Activated gamma-delta T cell treated with anti-CD3 and anti-CD28 coated beads, Interleukin-2, amount 50 U/mL, for 16 hours (primary cell): ENCODE measurements at places on chromosomes 6 and 20.

DNA sequence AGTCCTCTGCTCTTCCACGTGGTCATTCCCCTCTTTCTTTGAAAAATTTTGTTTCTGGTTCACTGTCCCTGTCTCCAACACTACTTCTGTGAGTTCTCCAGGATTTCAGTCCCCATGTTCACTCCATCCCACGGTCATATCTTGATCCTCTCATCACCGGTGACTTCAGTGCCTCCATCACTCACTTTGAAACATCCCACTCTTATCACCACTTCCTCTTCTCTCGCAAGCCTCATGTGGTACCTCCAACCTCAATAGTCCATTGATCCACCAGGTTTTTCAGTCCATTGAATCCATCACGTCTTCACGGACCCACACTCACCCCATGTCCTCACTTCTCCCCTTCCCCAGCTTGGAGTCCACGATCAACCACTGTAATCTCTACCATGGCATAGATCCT lies 64.8 kb downstream of the CARMIL1 start:
- DNase-seq: no peak

DNA sequence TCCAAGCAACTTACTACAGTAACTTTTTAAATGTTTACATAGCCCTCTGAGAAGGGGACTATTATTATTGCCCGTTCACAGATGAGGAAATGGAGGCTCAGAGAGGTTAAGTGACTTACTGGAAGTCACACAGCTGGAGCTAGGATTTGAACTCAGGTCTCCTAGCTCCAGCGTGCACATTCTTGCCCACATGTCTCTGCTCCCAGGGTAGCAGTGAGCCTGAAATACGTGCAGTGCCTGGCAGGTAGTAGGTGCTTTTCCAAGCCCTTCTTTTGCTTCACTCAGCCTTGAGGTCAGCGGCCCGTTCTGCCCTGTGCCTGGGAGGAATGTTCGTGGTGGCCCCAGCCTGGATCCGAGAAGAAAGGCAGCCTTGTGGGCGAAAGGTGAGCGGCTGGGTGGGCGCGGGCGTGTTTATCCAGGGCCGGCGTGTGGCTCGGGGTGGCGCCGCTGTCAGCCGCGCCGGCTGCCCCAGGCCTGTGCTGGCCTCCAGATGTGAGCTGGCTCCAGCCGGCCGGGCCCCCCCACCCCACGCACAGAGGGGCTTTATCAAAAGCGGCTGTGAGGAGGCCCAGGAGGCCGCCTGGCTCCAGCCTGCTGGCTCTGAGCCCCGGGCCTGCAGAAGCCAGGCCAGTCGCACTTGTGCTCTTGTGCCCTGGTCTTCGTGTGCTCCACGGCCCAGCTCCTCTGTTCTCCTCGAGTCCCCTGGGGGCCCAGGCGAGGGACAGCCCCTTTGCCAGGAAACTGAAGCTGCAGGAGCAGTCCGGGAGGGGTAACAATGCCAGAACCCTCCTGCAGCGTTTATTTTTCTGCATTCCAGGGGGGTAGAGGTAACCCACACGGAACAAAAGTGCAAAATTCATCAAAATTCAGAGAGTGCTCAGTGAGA lies 58.1 kb downstream of the UBE2V1 start:
- no peak for DNase-seq

- DNase-seq: no peak
Measured at GRCh38 chr6:170048615-170049256, 242.1 kb downstream of the DLL1 start.

DNA sequence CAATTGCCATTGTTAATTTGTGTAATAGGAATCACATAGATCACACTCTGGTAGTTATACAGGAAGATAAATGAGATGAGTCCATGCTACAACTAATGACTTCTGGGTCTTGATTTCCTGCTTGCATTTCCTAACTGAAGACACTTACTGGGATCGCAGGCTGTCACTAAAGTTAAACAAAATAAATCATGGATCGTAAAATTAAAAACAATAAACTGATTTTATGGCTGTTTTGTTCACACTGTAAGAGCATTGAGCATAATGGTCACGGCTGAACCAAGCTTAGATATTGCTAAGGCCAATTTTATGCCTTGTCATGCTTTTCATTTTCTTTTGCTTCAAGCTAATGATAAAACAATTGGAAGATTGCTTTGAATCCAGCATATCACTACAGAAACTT lies 332.5 kb upstream of the CITED2 start:
- DNase-seq: no peak

GRCh38 chr6:106178900-106179299 lies 92.8 kb downstream of the PRDM1 start:
- DNase-seq: no peak

DNA sequence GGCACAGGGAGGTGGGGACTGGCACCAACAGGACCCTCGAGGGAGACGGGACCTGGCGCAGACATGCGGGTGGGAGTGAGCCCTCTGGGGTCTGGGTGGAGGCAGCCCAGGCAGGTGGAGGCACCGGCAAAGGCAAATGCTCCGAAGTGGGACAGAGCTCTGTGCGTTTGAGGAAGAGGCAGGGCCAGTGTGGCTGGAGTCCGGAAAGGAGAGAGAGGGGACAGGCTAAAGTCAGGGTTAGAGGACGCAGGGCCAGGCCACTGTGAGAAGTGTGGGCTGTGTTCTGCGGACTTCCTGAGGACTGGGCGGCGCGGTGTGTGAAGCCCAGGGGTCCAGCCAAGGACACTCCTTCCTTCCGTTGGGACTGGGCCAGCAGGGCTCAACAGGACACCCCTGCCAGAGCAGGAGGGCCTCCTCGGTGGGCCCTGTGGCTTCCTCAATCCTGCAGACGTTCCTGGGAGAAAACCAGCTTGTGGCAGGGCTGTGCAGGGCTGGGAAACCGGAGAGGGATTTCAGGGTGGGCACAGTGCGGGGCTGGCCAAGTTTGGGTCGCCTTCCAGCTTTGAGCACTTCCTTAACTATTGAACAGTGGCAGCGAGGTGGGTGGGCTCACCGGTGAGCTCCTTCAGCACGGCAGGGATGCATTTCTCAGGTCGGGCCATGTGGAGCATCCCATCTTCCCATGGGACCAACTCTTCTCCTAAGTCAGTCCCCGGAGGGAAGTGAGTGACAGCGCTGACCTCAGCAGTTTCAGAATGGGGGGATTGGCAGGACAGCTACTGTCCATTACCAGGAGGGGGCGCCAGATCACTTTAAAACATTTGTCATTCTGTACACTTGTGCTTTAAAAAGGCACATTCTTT lies 22.5 kb downstream of the MOCS3 start:
- peak; percentile 55 for DNase-seq

DNA sequence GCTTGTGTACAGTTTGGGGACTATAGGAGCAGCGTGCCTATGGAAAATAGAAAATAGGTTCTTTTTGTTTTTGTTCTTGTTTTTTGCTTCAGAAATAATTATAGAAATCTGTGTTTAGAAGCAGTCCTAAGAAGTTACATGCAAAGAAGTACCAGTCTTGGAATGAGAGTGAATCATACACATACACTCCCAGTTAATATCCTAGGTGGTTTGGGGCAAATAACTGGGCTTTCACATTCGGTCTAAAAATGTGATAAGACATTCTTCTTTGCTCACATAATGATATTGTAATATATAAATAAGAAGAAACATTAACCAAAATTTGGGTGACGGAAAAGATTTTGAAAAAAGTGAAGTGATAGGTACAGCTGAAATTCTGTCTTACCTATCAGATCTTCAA lies 61.0 kb downstream of the ENPP1 start:
- no peak for DNase-seq

DNA sequence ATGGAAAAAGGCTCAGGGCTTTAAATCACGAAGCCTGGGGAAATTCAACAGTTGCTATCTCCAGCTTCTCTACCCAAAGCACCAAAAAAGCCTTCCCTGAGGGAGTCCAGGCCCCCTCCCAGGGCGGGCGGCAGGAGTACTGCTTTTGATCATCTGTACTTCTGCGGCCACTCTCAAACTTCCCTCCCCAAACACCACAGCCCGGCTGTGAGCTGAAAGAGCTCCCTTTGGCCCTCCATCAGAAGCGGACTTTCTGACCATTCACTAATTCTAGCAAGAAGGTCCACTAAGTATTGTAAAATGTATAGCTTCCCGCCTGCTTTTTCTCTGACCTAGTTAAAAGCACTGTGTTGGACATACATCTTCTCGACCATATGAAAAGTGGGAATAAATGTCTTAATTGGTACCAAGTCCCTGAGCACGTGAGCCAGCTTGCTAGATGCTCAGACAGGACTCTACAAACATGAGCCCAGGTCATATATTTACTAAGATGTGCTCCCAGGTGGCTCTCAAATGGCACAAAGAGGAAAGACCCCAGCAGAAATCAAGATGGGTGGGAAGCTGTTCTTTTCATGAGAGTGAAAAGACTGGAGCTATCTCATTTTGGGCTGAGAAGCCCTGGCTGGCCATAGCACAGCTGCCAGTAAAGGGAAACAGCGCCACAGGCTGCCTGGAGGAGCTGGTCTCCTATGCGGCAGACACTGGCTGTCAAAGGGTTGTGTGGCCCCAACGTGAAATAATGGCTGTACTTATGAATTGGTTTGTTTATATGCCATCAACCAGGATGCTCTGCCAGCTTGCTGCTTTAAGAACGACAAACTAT lies 58.6 kb downstream of the GFOD1 start:
- no peak for DNase-seq

DNA sequence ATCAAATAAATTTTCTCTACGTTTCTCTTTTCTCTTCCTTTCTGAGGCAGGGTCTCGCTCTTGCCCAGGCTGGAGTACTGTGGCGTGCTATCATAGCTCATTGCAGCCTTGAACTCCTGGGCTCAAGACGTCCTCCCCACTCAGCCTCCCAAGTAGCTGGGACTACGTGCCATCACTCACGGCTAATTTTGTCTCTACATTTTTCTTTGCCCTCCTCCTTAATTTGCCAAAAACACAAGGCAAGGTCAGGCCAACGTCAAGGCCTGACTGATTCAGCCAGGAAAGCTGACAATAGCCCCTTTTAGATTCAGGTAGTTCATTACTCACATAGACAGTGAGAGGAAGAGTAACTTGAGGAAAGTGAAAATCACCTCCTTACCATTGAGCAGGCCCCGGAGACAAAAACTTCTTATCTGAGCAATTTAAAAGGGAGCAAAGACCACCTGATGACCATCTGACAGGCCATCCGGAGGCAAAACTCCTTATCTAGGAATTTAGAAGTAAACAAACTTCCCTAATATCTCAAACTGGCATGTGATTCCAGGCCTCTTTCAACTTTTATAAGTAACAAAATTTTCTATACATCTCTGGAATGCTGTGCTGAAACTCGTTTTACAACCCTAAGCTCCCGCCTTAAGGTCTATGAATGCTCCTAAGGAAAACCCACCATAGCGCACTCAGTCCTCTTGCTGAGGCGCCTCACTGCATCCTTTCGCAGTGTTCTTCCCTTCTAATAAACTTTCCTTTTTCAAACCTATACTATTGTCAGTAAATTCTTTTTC lies 42.1 kb upstream of the SRPK1 start:
- DNase-seq: no peak

- DNase-seq: no peak
Measured at GRCh38 chr6:166587631-166588413, 1.3 kb upstream of the RAMACL start.

DNA sequence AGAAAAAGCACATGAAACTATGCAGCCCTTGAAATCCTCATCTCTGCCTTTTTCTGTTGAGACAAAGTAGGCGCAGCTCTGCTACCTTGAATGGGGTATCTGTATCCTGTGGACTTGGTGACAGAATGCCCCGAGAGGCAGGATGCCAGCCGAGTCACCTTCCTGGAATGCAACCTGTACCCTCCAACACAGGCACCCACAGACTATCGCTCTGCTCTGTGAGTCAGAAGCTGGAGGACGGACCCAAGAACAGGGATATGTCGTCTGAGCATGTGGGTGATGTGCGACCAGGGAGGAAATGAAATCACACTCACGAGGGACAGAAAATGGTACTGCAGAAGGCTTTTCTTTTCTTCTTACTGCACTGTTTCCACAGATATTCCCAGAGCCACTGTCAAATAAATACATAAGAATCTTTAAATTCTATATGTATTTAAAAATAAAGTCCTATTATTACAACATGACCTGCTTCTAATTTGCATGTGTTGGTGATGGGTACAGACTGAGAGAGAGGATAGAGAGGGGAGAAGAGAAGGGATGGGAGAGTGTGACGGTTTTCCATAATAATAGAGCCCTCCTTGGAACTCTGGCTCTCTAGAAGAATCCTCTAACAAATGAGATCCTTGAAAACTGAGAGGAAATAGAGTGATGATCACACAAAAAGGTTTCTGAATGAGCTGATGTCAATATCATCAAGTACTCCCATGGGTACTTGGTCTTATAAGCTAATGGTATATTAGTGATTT lies 308.1 kb downstream of the FOXC1 start:
- DNase-seq: peak; percentile 6

GRCh38 chr20:48098099-48098498 lies 312.8 kb upstream of the SULF2 start:
- no peak for DNase-seq

GRCh38 chr6:39593646-39594045 lies 131.6 kb downstream of the KIF6 start:
- DNase-seq: no peak

DNA sequence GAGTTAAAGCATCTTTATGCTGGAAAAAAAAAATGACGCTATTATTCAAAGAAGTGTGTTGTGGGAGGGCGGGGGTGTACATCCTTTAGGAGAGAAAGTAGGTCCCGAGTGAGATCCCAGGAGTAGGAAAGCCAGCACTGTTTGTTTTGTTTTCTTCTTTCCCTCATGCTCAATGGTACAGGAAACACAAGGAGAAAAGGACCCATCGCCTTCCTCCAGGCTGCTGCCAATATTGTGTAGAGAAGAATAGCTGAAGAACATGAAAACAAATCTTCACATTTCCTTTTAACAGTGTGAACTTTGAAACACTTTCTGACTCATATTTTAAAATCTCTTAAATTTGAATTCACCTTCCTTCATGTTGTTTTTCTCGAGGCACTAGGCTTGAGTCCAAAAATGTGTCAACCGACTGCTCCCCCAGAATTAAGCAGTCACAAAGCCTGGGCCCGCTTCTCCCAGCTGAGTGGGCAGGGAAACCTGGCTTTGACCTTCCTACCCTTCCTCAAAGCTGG lies 22.3 kb downstream of the PPP1R16B start:
- no peak for DNase-seq

DNA sequence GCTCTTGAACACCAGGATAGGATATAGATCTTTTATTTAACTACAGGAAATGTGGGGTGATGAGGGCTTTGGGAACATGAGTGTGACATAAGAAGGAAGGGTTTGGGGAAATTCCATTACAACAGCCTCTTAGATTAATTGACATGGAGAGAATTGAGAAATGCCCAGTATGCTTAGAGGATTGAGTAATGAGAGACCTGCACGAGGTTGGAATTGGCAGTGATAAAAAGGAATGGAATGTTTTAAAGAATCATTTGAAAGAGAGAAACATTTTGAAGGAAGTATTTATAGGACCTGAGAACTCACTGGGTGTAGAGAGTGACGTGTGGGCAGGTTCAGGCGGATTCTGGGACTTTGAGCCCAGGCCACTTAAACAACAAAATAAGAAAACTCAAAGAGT lies 227.0 kb downstream of the BMP2 start:
- DNase-seq: no peak

DNA sequence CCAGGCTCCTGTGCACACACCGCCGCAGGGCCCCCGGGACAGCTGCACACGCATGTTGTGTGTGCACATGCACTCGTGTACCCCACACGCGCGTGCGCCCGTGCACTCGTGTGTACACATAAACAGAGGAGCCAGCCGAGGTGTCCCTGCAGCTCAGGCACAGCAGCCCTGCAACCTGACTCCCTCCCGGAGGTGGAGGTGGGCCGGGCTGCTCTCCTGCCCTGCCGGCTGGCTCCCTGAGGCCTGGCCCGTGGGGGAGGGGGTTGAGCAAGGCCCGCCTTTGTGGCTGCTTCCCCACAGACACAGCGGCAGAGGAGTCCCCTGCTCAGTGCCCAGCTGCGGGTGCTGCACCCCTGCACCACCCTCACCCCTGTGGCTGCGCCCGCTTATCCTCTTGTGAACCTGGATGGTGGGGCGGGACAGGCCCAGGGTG lies 624 bp downstream of the RBBP8NL start:
- no peak for DNase-seq

- no peak for DNase-seq
Measured at GRCh38 chr20:42923348-42923918, 266.3 kb downstream of the PTPRT start.
